Activated T-cell treated with anti-CD3 and anti-CD28 coated beads, Interleukin-2, amount 50 U/mL, for 48 hours (primary cell): ENCODE measurements at places on chromosomes 2 and 18.

DNA sequence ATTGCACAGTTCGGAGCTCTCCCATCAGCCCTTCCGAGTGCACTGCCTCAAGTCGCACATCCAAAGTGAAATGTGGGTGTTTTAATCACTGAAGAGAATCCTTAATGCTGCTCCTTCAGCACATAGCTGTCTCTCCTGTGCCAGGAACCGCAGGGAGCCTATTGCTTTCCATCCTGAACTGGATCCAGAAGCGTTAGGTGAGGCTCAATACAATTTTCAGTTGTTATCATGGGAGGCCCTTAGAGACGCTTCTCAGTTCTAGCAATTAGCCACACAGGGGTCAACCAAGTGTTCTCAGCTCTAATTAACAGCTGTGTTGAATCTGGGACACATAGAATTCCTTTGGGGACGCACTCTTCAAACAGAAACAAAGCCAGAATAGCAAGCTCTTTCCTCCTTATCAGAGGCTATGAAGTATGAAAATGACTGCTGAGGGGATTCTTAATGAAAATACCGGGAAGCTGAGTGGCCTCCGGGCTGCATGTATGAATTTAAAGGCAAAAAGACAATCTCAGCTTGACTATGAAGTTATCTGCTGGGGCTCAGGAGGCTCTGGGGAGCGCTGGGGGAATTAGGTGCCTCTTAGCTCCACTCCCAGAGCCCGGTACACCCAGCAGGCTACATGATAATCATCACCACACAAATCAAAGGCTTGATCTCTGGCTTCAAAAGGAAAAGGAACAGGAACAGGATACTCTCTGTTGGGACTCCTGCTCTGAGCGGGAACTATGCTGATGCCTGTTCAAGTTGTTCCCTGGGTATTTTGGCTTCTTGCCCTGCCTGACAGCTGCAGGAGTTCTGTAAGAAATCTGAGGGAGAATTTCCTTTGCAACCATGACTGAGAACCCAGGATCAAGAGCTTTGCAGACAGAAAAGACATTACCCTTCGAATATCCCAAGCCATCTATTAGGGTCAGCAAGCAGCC lies 55.4 kb upstream of the NCOA1 start:
- no peak for DNase-seq

- no peak for DNase-seq
Measured at GRCh38 chr2:145815933-145816332, 1296.0 kb upstream of the ZEB2 start.

DNA sequence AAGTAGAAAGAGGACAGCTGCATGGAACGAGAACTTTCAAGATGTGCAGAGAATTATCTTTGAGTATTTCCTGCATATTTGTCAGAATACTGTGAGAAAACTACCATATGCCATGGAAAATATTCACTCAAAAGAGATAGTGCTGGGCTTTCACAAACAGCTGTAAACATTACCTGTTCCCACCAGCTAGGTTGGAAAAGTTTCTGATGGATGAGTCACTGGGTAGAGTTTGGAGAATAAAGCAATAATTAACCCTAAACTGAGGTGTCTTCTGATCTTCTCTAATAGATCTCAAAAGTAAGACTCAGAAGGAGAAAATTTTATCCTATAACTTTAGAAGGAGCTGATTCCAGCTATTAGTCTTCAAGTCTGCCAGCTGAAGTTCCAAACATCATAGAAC lies 3.9 kb upstream of the FSIP2 start:
- DNase-seq, result no peak

DNA sequence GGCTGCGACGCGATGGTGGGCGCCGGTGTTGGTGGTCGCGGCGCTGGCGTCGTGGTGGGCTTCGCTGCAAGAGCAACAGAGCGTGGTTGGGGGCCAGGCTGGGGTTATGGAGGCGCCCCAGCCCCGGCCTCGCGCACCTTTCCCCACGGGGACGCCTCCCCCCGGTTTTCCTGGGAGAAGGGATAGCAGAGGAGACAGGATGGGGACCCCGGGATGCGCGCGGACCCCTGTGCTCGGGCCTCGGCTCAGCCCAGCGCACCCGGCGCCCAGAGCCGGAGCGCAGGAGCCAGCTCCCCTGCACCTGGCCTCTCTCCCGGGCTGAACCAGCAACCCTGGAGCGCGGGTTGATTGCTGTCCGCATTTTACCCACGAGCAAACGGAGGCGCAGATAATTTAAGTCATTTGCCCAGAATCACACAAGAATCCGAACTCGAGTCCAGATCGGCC lies 1.0 kb downstream of the CD8A start:
- DNase-seq, result no peak

DNA sequence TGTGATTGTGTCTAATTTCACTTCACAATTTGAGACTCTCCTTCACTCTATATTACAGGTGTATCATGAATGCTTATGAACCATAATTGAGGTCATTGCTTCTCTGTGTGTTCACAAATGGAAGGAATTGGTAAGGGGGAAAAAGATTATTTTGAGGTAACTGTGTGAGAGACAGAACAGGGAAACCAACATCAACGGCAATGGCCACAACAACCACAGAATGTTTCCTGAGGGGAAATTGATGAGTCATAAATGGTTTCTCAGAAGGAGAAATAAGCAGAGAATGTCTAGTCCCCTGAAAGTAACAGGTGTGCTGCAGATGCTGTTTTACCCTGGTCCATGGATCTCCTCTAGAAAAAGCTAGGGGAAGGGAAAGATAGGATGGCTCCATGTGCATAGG lies 361.2 kb upstream of the GALNT5 start:
- no peak for DNase-seq

DNA sequence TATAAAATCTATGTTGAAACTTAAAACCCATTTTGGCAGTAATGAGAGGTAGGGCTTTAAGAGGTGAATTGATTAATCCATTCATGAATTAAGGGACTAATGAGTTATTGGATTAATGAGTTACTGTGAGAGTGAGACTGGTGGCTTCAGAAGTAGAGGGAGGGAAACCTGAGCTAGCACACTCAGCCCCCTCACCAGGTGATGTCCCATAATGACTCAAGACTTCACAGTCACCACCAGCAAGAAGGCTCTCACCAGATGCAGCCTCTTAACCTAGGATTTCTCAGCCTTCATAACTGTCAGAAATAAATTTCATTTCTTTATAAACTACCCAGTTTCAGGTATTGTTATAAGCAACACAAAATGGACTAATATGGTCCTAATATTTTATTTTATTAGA lies 621.7 kb upstream of the ACVR2A start:
- no peak for DNase-seq

GRCh38 chr2:128611421-128612320 lies 293.0 kb upstream of the HS6ST1 start:
- no peak for DNase-seq

GRCh38 chr2:219220652-219221402 lies 2.1 kb upstream of the ABCB6 start:
- DNase-seq, result no peak

DNA sequence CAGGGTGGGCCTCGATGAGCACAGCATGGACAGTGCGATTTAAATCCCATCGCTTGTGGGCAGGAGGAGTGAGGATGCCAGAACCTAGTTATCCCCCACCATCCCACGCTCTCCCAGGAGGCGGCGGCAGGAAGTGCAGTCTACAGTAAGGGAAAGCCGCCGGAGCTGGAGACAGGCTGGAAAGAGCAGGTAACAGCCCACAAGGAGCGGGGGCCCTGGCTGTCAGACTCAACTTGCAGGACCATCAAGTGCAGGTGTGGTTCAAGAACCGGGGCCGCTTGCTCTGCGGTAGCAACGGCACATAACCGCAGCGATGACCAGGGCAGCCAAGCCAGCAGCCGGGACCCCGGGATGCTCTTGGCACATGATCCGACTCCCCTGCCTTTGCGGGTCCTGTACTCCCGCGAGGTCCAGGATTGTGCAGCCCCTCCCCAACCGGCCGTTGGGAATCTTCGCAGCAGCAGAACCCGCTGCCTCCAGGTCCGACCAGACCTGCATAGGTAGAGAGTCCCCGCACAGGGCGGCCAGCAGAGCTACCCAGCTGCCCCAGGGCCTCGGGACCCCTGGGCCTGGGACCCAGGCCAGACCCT lies 82.1 kb downstream of the BIN1 start:
- DNase-seq, result no peak

GRCh38 chr18:23903971-23904370 lies 110.6 kb upstream of the TTC39C start:
- DNase-seq, result no peak
